NCI-H1417 treated with DMSO at 0.1 percent for 48 hours (cell line): ENCODE measurements at places on chromosomes 2 and 18.

DNA sequence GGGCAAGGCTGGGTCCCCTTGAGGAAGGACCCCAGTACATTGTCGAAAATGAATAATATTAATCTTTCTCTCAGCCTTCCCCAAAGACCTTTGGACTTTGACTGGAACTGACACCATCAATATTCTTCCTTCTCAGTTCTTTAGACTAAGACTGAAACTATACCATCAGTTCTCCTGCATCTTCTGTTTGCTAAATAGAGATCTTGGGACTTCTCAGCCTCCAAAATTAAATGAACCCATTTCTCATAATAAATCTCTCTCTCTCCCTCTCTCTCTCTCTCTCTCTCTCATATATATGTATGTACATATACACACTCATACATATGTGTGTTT lies 39.7 kb upstream of the VRK2 start:
- no peak for DNase-seq

- no peak for DNase-seq
Observed at GRCh38 chr2:217790195-217790594, 212.6 kb downstream of the TNS1 start.

GRCh38 chr2:74685408-74685807 lies 31.4 kb downstream of the SEMA4F start:
- no peak for DNase-seq

DNA sequence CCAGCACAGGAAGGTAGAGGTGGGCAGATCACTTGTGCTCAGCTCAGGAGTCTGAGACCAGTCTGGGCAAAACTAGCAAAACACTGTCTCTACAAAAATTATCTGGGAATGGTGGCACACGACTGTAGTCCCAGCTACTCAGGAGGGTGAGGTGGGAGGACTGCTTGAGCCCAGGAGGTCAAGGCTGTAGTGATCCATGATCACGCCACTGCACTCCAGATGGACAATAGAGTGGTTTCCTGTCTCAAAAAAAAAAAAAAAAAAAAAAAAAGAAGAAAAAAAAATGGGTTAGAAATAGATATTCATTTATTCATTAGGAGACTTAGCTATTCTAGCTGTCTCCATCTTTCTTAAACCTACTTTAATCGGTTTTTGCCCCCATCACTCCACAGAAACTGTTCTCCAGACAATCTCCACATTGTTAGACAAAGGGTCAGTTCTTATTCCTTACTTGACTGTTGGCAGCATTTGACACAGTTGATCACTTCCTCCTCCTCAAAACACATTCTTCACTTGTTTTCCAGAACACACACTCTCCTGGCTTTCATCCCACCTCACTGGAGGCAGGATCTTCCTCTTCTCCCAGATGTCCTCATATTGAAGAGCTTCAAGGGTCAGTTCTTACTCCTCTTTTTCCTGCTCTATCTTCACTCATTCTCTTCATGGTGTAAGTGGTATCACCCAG lies 103.1 kb downstream of the DTNB start:
- no peak for DNase-seq

DNA sequence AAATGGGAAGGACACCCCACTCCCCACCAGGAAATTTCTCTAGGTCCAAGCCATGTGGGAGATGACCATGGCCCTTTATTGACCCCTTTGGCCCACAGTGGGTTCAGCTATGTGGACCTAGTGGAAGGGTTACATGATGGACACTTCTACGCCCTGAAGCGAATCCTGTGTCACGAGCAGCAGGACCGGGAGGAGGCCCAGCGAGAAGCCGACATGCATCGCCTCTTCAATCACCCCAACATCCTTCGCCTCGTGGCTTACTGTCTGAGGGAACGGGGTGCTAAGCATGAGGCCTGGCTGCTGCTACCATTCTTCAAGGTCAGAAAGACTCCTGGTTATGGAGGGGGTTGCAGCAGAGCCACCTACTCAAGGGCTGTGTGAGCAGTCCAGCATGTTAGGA lies 1.3 kb downstream of the STK16 start:
- no peak for DNase-seq
